G401 (cell line): ENCODE measurements at places on chromosomes 3 and 15.

DNA sequence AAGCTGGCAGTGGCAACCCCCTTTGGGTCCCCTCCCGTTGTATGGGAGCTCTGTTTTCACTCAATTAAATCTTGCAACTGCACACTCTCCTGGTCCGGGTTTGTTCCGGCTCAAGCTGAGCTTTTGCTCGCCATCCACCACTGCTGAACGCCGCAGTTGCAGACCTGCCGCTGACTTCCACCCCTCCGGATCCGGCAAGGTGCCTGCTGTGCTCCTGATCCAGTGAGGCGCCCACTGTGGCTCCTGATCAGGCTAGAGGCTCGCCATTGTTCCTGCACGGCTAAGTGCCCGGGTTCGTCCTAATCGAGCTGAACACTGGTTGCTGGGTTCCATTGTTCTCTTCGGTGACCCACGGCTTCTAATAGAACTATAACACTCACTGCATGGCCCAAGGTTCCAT lies 22.8 kb downstream of the CHST2 start:
- DNase-seq: no peak

- no peak for DNase-seq
Observed at GRCh38 chr15:38091078-38091645, 156.7 kb downstream of the TMCO5A start.

- DNase-seq: no peak
Observed at GRCh38 chr15:90126596-90127435, 24.5 kb upstream of the IDH2 start.

DNA sequence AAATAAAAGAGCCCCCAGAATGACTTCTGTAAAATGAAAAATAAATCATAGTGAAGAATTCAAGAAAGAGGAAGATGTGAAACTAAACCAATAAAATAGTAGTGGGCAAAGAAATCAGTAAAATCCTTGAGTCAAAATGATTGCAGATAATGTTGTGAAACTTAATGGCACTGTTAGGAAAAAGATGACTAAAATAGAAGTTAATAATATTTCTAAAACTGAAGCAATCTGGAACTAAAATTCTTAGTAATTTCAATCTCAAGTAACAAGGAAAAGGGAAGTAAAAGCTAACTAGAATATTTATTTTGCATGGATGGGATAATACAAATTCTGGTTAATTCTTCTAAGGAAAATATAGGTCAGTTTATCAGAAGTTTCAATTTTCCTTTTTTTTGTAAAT lies 84.6 kb downstream of the TMCO5A start:
- no peak for DNase-seq
